CD8-positive, alpha-beta memory T cell (primary cell): ENCODE measurements at places on chromosomes 12 and 14.
A peak's percentile ranks its signal among the peaks of the same experiment; 100 is the strongest.

- DNase-seq = no peak
These were observed 87.0 kb downstream of the SEC23A start for GRCh38 chr14:39015964-39016577.

GRCh38 chr14:23829736-23830471, 123.7 kb upstream of the DHRS4 start:
- no peak for DNase-seq

GRCh38 chr12:98490501-98491453, 24.6 kb upstream of the TMPO start:
- peak; percentile 76 for DNase-seq

DNA sequence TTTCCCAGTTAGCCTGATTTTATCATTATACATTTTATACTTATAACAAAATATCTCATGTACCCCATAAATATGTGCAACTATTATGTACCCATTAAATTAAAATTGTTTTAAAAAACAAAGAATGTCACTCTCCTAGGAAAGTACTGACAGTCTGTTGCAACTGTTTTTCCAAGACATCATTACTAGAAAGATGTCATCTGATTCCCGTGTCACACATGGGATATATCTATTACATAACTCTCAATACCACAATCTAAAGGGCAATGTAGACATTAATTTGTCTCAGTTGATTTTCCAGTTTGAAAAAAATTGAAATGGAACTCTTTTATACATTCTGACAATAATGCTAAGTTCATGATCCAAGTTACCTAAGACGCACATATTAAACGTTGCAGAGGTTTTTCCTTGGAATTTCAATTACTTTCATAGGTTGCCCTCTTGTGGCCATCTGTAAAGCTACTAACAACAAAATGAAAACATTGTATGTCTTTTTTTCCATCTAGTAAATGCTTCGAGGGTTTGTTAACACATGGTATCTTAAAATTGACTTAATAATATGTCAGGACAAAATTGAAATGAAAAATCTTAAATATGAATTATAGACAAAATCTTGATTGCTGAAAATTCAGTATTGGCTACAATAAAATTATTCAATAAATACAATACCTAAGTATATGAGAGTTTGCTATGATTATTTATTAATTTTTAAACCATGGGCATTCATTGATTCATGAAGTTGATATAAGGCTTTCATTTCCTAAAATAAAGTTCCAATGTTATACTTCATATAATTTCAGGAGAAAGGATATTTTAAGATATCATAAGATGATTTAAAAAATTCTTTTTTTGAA, 131.6 kb downstream of the PPFIA2 start:
- DNase-seq = no peak

- DNase-seq = no peak
These were observed 243.1 kb upstream of the FOXN3 start for GRCh38 chr14:89660166-89660565.

DNA sequence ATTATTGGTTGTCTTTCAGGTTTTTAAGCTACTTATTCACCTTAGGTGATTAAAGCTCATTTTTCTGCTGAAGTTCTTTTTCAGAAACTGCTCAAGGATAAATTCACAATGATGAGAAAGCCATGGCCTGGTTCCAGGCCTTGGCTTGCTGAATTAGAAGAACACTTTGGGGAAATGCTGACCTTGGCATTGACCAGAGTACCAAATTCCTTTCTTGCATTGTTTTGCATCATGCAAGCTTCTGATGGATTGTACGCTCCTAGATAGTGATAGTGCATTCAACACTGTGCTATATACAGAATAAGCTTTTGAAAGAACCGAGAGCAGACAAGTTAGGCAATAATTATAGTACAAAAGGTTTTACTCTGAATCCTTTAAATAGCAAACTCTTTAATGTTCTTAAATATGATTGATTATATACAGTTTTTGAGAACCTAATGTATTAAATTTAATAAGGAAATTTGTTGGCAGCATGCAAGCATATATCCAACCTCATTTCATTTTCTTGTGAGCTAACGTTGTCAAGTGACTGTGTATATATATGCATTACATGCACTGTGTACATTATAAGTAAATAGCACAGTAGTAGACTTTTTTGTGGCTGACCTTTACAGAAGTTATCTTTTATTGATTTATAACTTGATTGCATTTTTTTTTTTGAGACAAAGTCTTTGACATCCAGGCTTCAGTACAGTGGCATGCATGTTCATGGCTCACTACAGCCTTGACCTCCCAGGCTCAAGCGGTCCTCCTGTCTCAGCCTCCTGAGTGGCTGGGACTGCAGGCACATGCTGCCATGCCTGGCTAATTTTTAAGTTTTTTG, 99.2 kb downstream of the DIP2B start:
- DNase-seq = no peak

- no peak for DNase-seq
These were observed 21.9 kb upstream of the ARHGAP5 start for GRCh38 chr14:32055175-32055574.

GRCh38 chr12:86042062-86042461, 168.0 kb downstream of the NTS start:
- DNase-seq = no peak
